ENCODE measurements at places on chromosomes 6 and 20. TPM values are rescaled to one million over a fixed set of nuclear protein-coding genes. Genes with fewer than 3 reads are reported as not detected.

DNA sequence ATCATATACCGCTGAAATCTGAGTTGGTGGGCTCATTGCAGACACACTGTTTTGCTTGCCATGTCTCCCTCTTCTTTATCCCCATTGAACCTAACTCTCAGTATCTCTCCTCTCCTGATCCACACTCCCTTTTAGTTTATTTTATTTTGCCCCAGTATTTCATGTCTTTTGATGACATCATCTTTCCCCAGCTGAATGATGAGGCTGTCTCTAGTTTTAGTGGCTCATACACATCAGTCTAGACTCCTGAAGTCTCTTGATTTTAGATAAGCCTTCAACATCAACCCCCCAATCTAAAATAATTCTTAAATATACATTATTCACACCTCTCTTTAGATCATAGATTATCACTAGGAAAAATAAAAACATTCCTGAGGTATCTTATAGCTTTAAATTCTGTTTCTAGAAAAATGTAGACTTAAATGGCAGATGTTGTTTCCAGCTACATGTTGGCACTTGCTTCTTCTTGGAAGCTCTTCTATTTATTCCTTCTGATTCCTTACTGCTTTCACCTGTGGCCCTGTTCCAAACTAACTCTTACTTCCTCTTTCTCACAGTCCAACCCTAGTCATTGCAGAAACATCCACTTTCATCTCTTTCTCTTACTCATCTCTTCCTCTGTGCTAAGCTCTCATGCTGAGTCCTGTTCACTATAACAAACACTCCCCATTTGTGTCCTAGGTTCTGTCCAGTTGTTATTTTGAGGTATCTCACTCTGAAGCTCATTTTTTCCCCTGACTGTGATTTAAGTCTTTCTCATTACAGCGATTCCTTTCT, 191.9 kb upstream of the SLC35B3 start:
- no peaks in the 10 kb centered on the region for H3K4me1 ChIP-seq
- H3K27me3 ChIP-seq, result no peaks in the 10 kb centered on the region
- DNase-seq, result no peak
- no peak overlapping the region for H3K4me3 ChIP-seq

- no peak for DNase-seq
- H3K4me3 ChIP-seq, result peak overlapping the region; percentile 23
- peaks cover 7% of the 10 kb centered on the region for H3K36me3 ChIP-seq
- H3K27ac ChIP-seq, result peak overlapping the region; percentile 77
- peaks cover 74% of the 10 kb centered on the region for H3K4me1 ChIP-seq
- H3K27me3 ChIP-seq, result no peaks in the 10 kb centered on the region
Measured at GRCh38 chr20:46400828-46401477, 5.5 kb downstream of the ELMO2 start.

GRCh38 chr6:339480-339879, 47.2 kb downstream of the DUSP22 start:
- no peaks in the 10 kb centered on the region for H3K27me3 ChIP-seq
- H3K4me1 ChIP-seq, result peaks cover 16% of the 10 kb centered on the region
- H3K36me3 ChIP-seq, result no peaks in the 10 kb centered on the region
- no peak for DNase-seq
- no peak overlapping the region for H3K4me3 ChIP-seq

- DNase-seq, result no peak
- no peak overlapping the region for H3K27ac ChIP-seq
- H3K36me3 ChIP-seq, result no peaks in the 10 kb centered on the region
- peaks cover 28% of the 10 kb centered on the region for H3K4me1 ChIP-seq
- H3K27me3 ChIP-seq, result no peaks in the 10 kb centered on the region
Measured at GRCh38 chr6:142822842-142823241, 122.1 kb downstream of the HIVEP2 start.

GRCh38 chr6:163554663-163555062, 140.1 kb downstream of the QKI start:
- peak; percentile 70 for DNase-seq
- peaks cover 7% of the 10 kb centered on the region for H3K36me3 ChIP-seq
- no peaks in the 10 kb centered on the region for H3K4me1 ChIP-seq
- no peak overlapping the region for H3K27ac ChIP-seq
- no peaks in the 10 kb centered on the region for H3K27me3 ChIP-seq

DNA sequence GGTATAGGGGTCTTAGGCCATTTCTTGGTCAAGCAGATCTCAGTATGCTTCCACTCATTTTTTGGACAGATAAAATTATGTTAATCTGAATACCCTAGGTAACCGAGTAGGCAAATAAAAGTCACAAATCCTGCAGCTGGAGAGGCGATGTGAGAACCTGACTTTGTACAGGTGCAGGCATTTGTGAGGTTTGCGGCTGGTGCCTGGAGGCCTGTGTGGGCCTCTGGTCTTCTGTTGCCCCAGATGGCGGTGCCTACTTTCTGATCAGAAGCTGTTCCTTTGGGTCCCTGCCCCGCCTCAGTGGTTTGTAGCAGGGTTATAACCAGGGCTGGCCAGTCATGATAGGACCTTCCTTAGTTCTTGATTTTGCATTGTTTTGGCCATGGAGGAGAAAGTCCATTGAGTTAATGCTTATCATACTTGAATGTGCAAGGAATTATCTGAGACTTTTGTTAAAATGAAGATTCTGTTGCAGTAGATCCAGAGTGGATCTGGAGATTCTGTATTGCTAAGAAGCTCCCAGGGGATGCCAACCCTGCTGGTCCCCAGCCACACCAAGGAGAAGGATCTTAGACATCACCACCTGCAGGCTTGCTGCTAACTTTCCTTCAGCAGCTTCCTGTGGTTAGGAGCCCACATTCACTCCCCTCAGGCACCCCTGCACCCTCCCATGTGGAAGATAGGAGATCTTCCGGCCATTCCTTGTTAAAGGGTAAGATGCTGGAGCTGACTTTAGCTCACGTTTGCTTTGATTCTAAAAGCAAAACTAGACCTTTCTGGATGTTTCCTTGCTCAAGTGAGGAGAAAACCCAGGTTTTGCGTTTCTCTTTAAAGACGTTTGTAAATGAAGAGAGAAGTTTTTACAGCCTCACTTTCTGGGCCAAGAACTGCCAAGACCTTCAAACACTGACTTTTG, 50.7 kb downstream of the LRRC1 start:
- DNase-seq, result no peak
- no peak overlapping the region for H3K27ac ChIP-seq
- H3K4me1 ChIP-seq, result no peaks in the 10 kb centered on the region
- no peaks in the 10 kb centered on the region for H3K27me3 ChIP-seq
- no peaks in the 10 kb centered on the region for H3K36me3 ChIP-seq
- no peak overlapping the region for H3K4me3 ChIP-seq

DNA sequence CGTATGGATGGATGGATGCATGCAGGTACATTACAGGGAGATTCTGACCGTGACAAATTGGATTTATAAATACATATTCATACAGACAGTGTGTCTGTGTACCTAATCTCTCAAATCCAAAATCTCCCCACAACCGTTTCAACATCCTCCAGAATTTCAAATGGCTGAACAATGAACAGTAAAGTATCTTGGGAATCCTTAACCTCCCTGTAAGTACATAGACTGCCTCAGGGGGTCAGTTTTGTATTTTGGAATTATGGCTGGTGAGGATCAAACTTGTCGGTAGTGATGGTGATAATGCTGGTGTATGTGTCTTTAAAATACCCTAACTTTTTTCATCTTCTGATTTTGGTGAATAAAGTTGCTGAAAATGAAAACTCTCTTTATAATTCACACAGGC, 246.2 kb downstream of the FOXC1 start:
- no peaks in the 10 kb centered on the region for H3K4me1 ChIP-seq
- H3K36me3 ChIP-seq, result no peaks in the 10 kb centered on the region
- DNase-seq, result no peak
- H3K4me3 ChIP-seq, result no peak overlapping the region

DNA sequence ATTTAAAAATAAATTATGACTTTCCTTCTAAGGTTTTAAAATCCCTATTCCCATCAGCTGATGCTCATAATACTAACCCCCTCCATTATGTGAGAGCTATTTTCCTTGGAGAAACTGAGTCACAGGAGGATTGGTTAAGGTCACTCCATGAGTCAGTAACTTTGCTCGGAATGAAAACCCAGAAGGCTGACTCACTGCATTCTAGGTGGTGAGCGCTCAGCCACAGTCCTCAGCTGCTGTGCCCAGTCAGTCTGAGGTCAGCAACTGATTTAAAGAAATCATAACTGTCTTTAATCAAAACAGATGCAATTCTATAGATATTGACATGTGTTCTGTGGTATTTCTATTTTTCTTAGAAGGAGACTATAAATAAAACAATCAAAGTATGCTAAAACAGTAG, 359.2 kb downstream of the GJA1 start:
- no peak overlapping the region for H3K27ac ChIP-seq
- no peaks in the 10 kb centered on the region for H3K4me1 ChIP-seq
- no peak overlapping the region for H3K4me3 ChIP-seq
- DNase-seq, result no peak

DNA sequence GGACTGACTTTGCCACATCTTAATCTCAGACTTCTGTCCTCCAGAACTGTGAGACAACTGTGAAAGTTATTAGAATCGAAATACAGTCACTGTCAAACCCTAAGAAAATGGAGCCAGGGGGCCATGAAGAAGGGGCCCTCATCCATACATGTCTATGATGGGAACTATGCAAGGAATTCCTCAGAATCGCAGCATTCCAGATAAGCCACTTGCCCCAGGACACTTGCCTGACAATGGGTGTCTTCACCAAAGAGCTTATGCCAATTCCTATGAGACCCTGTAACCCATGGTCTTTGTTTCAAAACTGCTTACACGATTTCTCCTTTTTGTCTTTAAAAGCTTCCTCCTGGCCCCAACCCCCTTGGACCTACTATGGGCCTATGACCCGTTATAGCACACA, 90.4 kb upstream of the FOXP4 start:
- H3K27me3 ChIP-seq, result no peaks in the 10 kb centered on the region
- no peak overlapping the region for H3K27ac ChIP-seq
- no peaks in the 10 kb centered on the region for H3K36me3 ChIP-seq
- H3K4me1 ChIP-seq, result no peaks in the 10 kb centered on the region

- peak overlapping the region; percentile 73 for H3K27ac ChIP-seq
- no peak for DNase-seq
- peaks cover 28% of the 10 kb centered on the region for H3K4me1 ChIP-seq
- H3K4me3 ChIP-seq, result no peak overlapping the region
- H3K36me3 ChIP-seq, result peaks cover 44% of the 10 kb centered on the region
- no peaks in the 10 kb centered on the region for H3K27me3 ChIP-seq
Measured at GRCh38 chr20:47273591-47274235, 82.8 kb downstream of the ZMYND8 start.

DNA sequence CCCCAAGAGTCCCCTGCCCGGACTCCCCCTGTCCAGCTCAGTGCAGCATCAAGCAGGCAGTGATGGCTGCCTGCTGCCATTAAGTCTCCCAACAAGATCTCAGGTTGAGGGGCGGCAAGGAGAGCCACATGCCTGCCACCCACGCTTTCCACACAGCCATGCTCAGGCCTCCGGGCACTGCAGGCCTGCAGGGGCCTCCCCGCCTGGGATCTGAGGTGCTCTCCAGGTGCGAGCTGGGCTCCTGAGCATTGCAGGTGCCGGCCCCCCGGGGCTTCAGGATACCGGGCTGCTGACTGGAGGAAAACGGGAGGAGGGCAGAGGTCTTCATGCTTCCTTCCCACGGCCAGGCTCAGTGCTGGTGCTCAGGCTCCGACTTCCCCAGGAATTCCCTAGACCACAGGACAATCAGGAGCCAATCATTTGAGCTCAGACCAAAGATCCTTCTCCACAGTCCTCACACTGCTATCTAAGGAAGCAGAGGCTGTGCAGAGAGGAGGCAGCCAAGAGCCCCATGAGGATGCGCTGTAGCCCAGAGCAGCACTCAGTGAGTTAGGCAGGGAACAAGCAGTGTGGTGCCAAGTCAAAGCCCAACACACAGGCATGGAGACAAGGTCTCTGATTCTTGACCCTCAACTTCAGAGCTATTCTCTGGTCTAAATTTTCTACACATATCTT, 52.7 kb downstream of the PYGB start:
- no peak for DNase-seq
- no peak overlapping the region for H3K27ac ChIP-seq
- no peaks in the 10 kb centered on the region for H3K27me3 ChIP-seq
- H3K4me3 ChIP-seq, result no peak overlapping the region
- peaks cover 1% of the 10 kb centered on the region for H3K4me1 ChIP-seq

GRCh38 chr20:49543071-49543857, 24.7 kb downstream of the PTGIS start:
- H3K4me3 ChIP-seq, result no peak overlapping the region
- H3K4me1 ChIP-seq, result no peaks in the 10 kb centered on the region
- no peaks in the 10 kb centered on the region for H3K27me3 ChIP-seq
- no peak for DNase-seq

DEFB132 gene
- not detected for total RNA-seq
